Left kidney (tissue), 8 donors: ENCODE measurements at places on chromosomes 12 and 14. TPM values are rescaled to one million over a fixed set of nuclear protein-coding genes. Genes with fewer than 3 reads are reported as not detected.
A peak's percentile ranks its signal among the peaks of the same experiment; 100 is the strongest.

P2RX2 gene
- polyA plus RNA-seq: 1.7 TPM

GRCh38 chr12:63949902-63950301, 105.4 kb downstream of the SRGAP1 start:
- no peak for DNase-seq

DNA sequence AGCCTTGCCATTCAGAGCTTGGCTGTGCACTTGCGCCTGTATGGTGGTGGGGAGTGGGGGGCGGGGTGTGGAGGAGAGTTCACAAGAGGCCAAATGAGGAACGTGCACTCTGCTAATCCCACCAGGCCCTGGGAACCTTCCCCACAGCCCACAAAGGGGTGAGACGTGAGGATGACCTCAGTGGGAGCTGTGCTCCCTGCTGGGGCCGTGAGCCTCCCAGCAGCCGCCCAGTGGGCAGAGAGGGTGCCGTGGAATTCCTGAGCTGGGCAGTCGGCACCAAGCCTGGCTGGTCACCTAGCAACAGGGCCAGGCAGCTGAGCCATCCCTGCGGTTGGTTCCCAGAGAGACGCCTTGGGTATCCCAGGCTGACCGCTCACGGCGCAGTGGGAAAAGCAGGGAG, 53.7 kb downstream of the CCNK start:
- no peak for DNase-seq

DNA sequence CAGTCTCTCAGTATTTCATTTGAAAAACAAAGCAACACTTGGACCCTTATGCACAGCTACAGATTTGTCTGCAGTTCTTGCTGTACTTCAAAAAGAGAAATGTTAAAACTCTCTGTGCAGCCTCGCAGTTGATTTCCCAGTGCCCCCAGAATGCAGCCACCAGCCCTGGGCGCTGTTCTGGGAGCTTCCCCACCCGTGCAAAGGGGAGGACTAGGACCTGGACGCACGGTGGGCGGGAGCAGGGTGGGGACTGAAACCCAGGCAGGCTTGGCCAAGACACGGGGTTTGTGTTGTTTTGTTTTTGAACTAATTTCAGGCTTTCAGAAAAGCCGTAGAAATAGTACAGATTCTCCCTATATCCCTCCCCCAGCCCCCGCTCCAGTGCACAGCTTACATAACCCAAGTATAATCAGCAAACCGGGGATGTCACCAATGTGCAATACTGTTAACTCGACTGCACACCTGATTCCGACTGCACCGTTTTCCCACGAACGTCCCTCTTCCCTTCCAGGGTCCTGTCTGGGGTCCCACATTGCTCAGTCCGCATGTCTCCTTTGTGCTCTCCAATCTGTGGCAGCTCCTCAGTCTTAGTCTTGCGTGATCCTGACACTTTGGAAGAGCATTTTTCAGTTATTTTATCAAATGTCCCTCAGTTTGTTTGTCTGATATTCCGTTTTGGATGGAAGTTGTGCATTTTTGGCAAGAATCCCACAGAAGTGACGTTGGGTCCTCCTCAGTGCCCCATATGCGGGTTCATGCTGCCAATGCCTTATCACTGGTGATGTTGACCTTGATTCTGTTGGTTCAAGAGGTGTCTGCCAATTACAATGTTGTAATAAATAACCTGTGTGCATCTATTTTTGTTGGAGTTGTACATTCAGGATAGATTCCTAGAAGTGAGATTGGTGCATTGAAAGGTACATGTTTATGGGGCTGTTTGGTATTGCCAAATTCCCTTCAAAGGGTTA, 95.9 kb downstream of the SETD3 start:
- DNase-seq: no peak

GPR135 gene
- 7.4 TPM for polyA plus RNA-seq

FSCB gene
- not detected for polyA plus RNA-seq

GRCh38 chr12:108337235-108338223, 1.6 kb downstream of the CMKLR1 start:
- DNase-seq: no peak

GRCh38 chr12:96906498-96906848, 584 bp upstream of the NEDD1 start:
- DNase-seq: no peak

- no peak for DNase-seq
Measured at GRCh38 chr12:106240821-106241220, 7.0 kb downstream of the CKAP4 start.

GDF3 gene
- polyA plus RNA-seq: 0.48 TPM

DNA sequence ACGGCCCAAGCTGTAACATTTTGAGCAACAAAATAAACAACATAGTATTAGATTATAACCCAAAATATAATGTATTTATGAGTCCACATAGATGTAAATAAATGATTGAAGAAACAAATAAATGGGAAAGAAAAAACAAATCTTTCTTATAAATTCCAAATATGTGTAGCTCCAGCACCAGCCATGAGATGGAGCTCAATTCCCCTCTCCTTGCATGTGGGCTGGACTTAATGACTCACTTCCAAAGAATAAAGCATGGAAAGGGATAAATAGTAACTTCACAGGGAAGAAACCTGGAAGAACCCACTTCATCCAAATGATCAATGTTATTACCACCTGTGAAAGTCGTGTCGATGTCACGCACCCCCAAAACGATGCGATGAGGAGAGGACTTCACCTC, 158.8 kb downstream of the RPAP3 start:
- no peak for DNase-seq

DNA sequence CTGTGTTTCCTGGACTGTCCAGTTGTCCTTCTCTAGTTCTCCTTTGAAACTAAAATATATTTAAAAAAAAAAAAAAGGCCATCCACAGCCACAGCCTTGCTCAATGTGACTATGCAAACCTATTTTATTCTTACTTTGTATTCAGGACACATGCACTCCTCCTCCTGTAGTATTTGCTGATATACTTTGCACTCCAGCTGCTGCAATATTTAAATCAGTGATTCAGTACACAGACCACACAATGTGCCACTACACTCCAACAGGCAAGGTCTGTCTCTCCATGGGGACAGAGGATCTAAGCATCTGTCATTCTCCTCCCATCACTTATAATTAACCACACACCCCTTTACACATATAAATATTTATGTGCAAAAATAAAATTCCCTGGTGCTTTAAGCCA, 40.2 kb upstream of the CCDC196 start:
- DNase-seq: no peak

TAS2R7 gene
- not detected for polyA plus RNA-seq

DNA sequence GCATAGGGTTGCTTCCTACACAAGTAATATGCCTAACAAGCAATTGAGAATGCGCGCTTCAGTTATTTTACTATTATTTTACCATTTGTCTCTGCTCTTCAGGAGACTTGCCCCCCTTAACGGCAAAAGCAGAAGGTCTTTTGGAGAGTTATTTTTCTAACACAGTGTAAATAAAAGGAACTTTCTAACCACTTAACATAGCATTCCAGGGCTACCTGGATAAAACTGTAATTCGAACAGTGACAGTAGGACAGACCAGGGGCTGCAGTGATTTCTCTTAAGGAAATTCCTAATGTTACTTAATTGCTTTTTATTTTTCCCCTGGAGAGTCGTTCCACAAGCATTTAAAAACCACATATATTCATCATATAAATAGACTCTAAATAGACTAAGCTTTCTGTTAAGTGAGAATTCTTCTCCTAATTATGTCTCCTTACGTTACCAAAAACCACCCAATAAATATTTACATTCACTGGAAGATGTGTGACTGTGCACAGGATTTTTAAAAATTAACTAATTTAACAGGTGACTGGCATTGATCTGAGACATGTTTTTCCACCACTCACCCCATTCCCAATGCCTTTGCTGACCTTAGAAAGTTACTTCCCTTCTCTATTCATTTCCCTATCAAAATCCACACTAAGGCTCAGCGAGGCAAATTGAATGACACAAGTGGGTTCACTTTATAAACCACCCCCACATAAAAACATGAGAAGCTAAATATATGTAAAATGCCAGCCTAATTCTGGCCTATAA, 72.4 kb downstream of the RNF34 start:
- DNase-seq: no peak

RIMBP2 gene
- 46.5 TPM for polyA plus RNA-seq

- no peak for DNase-seq
Measured at GRCh38 chr12:92955997-92956663, 27.0 kb upstream of the EEA1 start.

DNM1L gene
- 165 TPM for polyA plus RNA-seq

DNA sequence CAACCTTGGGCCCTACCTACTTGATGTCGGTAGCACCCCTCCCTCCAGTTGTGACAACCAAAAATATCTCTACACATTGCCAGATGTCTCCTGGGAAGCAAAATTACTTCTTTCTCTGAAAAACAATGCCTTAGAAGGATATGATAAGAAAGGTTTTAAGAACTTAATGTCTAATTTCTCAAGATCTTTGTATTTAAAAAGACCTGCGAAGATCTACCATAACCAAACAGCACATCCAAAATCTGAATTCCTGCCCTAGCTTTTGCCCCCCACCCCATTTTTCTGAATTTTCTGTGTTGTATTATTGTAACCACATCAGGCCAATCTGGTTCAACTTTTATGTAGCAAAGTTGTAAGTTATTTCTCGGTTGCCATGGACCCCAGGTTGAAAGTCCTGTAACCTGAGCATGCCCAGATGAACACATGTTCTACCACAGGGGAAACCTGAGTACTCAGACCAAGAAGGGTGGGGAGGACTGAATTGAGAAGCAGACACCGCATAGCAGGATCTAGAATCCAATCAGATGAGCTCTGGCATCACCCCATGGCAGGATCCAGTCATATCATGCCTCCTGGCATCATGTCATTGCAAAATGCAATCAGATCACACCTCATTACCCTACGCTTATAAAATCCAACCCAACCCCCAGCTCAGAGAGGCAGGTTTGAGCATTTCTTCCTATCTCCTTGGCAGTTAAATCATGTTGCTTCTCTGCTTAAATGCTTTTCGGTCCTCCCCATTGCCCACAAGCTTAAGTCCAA, 8.7 kb downstream of the TMEM253 start:
- peak; percentile 74 for DNase-seq

DNA sequence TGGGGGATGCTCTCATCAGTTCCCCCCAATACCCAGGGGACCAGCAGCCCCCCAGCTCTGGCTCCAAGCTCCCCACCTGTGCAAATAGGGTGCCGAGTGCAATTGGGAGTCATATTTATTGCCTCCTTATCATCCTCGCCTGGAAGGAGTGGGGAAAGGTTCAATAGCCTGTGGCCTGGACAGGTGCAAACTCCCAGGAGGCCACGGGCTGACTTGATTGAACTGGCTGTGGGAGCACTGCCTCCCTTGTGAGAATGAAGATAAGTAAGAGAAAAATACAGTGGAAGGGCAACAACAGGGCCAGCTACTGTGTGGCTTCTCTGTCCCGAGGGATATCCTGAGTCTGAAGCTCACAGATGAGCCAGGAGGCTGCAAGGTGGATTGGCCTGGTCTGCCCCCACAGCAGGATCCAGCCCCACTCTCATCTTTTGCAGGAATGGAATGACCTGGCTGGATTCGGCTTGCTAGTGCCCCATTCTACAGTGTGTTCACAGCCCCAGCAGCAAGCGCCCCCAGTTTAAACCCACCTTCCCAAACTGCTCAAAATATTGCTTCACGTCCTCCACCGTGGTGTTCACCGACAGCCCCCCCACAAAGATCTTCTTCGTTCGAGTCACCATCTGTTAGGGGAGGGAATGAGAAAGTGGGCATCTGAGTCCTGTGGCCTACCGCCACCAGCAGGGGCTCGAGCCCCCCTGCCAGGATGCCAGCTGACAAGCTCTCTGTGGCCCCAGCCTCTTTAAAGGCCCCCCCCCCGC, 6.3 kb downstream of the MSI1 start:
- DNase-seq: no peak

DNA sequence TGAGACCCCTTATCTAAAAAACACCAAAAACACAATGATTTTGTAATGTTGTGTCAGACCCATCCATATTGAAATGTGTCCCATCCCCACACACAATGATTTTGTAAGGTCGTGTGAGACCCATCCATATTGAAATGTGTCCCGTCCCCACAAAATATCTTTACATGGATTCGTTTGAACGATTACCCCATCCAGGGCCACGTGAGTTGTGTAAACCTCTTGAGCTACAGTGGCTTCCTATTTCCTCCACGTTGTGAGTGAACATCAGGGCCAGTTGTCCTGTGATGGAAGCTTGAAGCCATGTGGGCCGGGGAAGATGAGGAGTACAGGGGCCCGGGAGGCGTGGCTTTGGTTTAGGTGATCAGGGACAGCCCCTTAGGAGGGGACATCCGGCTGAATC, 27.0 kb upstream of the ULK1 start:
- no peak for DNase-seq

DNA sequence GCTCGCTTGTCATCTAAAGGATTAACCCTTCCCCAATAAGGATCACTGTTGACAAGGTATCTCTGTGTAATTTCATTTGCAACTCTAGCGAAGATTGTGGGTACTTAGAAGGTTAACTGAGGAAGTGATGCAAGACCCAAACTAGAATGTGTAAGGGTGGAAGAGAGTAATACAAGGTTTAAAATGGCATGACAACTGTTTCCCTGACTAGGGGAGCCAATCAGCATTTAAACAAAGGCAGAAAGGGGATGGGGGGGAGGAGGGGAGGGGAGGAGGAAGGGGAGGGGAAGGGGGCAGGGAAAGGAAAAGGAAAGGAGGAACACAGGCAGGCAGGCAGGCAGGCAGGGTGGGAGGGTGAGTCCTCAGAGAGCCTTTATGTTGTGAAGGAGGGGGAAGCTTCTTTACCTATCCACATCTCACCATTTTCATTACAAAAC, 31.1 kb downstream of the NRDE2 start:
- no peak for DNase-seq

- no peak for DNase-seq
Measured at GRCh38 chr14:54481695-54482094, 7.1 kb downstream of the GMFB start.

GRCh38 chr14:51002406-51002999, 58.2 kb upstream of the PYGL start:
- DNase-seq: peak; percentile 33

DNA sequence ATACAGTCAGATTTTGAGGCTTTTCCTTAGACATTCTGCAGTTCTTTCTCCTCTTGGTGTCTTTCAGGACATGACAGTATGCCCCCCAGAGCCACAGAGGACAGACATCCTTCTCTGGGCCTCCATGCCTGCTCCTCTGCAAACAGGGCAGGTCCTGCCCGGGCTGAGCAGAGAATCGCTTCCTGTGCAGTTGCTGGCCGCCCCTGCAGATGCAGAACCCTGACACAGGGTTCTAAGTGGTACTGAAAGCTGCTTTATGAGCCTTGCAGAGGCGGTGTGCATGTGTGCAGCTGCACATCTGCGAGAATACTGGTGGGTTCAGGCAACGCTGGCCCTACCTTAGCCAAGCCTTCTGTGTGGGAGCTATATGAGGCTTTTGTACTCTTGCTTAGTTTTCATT, 54.5 kb downstream of the FLRT2 start:
- no peak for DNase-seq

GRCh38 chr12:93137656-93138612, 208.8 kb upstream of the EEA1 start:
- DNase-seq: no peak

- DNase-seq: no peak
Measured at GRCh38 chr12:51242876-51243275, 4.2 kb downstream of the DAZAP2 start.

GRCh38 chr14:70086685-70087379, 101.9 kb downstream of the SLC8A3 start:
- DNase-seq: peak; percentile 22

SMOC1 gene
- polyA plus RNA-seq: 1.7 TPM

- DNase-seq: no peak
Measured at GRCh38 chr14:55125403-55125802, 3.6 kb upstream of the LGALS3 start.
